ENCODE measurements at places on chromosomes 7 and 10.

- DNase-seq, result no peak
Measured at GRCh38 chr7:2280424-2280823, 33.8 kb downstream of the SNX8 start.

DNA sequence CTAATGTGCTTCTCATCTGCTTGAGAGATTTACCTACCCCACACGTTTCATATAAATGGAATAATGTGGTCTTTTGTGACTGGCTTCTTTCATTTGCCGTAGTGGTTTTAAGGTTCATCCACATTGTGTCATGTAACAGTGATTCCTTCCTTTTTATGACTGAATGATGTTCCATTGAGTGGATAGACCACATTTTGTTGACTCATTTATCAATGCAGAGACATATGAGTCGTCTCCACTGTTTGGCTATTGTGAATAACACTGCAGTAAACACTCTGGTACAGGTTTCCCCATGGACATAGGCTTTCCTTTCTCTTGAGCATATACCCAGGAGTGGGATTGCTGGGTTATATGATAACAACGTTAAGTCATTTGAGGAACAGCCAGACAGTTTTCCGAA, 2.0 kb upstream of the AOC1 start:
- no peak for DNase-seq

DNA sequence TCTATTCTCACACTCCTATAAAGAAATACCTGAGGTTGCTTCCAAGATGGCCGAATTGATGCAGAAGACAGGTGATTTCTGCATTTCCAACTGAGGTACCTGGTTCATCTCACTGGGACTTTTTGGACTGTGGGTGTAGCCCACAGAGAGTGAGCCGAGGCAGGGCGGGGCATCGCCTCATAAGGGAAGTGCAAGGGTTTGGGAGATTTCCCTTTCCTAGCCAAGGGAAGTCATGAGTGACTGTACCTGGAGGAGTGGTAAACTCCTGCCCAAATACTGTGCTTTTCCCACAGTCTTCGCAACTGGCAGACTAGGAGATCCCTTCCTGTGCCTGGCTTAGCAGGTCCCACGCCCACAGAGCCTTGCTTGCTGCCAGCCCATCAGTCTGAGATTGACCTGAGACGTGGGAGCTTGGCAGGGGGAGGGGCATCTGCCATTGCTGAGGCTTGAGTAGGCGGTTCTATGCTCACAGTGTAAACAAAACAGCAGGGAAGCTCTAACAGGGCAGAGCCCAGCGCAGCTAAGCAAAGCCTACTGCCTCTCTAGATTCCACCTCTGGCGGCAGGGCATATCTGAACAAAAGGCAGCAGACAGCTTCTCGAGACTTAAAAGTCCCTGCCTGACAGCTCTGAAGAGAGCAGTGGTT, 152.2 kb downstream of the ARL4A start:
- no peak for DNase-seq

GRCh38 chr7:72504061-72504706, 92.0 kb upstream of the CALN1 start:
- DNase-seq, result no peak

- no peak for DNase-seq
Measured at GRCh38 chr10:23344241-23344841, at the start of gene C10orf67. Gene C10orf67, minus strand, starts transcription at chr10:23344797. Its CDS starts 23 bp downstream, at chr10:23344774.

GRCh38 chr10:45152726-45153125, 152.0 kb downstream of the ZNF22 start:
- DNase-seq, result no peak

DNA sequence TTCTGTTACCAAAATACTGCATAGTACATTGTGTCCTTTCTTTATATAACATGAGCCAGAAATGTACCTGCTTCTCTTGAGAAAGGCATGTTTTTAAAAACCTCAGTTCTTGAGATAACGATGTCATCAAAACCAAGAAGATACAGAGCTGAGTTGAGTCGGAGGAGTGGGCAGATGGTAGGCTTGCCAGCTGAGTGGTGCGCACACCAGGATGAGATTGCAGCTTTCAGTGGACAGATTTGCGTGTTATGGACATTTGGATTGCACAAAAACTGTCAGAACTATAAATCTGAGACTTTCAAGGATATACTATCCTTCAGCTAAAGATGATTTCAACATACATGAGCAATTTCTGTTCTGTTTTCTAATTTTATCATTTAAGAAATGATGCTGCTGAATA, 25.0 kb downstream of the PRKAR2B start:
- DNase-seq, result no peak

GRCh38 chr7:29140873-29141468, 5.4 kb downstream of the CPVL start:
- DNase-seq, result no peak

- no peak for DNase-seq
Measured at GRCh38 chr10:61792097-61792716, 109.3 kb upstream of the ARID5B start.

DNA sequence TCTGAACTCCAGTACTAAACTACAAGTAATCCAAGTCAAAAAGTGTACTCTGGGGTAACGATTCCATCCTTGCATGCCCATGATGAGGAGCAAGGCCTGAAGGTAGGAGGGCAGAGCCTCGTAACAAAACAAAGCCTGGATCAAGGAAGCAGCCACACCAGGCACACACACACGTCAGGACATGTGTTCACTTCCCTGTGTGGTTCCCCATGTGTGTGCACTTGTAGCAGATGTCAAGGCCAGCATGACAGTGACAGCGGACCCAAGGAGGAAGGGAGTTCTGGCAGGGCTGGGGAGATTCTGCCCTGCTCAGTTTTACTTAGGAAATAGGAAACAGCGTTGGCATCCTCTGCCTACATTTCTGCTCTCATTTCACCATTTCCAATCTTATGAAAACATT, 92.8 kb downstream of the ALOX5 start:
- DNase-seq, result no peak

GRCh38 chr10:91908337-91909116, 759 bp downstream of the FGFBP3 start:
- DNase-seq, result peak; percentile 5

GRCh38 chr7:12401538-12402364, 1.9 kb downstream of the VWDE start:
- no peak for DNase-seq

GRCh38 chr10:102540023-102540422, 36.3 kb downstream of the SUFU start:
- DNase-seq, result no peak

DNA sequence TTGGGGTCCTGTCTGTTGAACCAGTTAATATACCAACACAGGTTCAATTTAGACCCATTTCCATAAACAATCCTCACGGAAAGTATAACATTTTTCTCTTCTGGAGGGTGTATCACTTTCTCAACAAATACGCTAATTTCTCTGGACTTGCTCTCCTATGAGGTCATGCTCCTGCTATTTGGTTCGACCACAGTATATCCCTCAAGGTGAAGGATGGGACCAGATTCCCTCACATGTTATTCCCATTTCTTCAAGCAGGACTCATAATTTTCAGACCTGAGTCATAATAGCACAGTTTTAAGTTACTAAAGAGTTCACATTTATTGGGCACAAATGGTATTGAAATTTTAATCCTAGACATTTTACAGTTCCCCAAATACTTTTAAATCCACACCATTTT, 57.2 kb downstream of the ADAM12 start:
- DNase-seq, result no peak

DNA sequence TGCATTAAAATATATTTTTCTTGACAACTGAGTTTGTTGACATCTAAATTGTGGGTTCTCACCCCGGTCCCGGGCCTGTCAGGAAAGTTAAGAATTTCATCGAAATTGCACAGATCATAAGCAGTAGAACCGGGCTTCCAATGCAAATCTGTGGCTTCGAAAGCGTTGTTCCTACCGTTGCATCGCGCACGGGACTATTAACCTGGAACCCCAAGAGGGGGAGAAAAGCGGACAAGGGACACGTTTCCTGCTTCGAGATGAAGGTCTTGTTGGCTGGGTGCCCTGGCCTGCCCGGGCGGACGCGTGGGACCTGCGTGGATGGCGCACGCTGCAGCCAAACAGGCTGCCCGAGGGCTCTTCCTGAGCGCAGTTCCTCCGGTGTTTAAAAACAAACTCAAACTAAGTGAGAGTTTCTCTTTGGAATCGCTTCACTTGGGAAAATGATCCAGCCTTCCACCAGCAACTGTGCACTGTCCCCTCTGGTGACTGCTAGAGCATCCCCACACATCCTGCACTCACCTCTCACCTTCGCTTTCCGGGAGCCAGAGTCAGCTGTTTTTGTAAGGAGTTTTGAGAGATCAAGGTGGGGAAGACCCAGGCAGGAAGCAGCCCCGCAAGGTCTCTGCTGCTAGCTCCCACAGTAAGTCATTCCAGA, 5.1 kb upstream of the TBX20 start:
- DNase-seq, result no peak

- no peak for DNase-seq
Measured at GRCh38 chr10:43218206-43218950, 48.5 kb downstream of the RASGEF1A start.

DNA sequence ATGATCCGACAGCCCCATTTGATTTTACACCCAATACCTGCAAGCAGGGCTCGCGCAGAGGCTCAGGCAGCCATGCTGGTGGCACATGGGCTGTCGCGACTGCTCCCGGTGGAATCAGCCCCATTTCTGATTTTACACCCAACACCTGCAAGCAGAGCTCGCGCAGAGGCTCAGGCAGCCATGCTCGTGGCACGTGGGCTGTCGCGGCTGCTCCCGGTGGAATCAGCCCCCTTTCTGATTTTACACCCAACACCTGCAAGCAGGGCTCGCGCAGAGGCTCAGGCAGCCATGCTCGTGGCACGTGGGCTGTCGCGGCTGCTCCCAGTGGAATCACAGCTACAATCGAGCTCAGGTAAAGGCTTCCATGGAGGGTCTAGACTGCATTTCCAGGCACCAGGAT, 244.1 kb downstream of the PTPRN2 start:
- no peak for DNase-seq

DNA sequence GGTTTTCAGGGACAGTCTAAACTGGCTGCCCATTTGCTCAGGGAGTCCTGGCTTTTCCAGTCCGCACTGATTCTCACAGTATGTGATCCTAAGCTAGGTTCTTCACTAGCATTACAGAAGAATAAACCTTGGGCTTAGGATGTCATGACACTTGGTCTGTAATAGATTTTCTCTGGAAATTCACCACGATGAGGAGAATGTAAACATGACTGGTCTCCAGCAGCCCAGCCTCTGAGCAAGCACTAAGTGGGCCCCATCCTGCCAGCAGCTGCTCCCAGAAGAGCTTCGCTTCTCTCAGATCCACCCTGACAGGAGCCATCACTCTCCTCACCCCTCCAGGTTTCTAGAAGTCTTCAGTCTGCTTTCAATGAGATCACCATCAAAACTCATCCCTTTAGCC, 103.7 kb upstream of the ZPBP start:
- no peak for DNase-seq

GRCh38 chr7:69844264-69844868, 246.1 kb downstream of the AUTS2 start:
- DNase-seq, result no peak

- DNase-seq, result no peak
Measured at GRCh38 chr10:60952846-60953220, 8.8 kb upstream of the RHOBTB1 start.

GRCh38 chr7:38655833-38656774, 24.9 kb upstream of the AMPH start:
- DNase-seq, result no peak

- DNase-seq, result no peak
Measured at GRCh38 chr7:155356323-155357105, 58.8 kb downstream of the INSIG1 start.

- no peak for DNase-seq
Measured at GRCh38 chr10:73065441-73065840, 31.2 kb downstream of the P4HA1 start.

DNA sequence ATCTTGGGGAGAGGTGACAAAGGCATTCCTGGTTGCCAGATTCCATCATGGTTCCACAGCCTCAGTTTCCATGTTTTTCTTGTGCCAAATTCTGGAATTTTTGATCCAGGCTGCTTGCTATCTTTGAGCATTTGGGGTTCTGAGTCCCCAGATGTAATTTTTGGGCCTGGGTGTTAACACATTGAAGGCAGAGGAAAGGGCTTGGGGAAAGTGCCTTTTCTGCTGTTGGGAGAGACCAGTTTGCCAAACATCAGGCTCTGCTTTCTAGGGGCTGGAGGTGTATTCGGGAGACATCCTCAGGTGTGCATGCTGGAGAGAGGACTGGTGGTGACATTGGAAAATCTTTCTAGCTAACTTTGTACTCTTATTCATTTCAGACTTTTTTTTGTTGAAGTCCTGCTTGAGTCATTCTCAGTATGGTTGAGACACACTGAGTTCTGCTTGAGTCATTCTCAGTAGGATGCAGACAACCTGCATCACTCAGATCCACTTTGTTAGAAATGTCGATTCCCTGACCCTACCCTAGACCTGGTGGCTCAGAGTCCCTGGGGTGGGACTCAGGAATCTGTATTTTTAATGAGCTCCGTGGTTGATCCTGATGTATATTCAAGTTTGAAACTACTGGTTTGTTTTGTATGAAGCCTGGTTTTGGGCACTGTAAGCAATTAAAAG, 101.0 kb downstream of the LRMDA start:
- DNase-seq, result no peak

GRCh38 chr10:104650635-104651331, 9.7 kb downstream of the SORCS3 start:
- no peak for DNase-seq

- no peak for DNase-seq
Measured at GRCh38 chr7:149686011-149686410, 87.4 kb downstream of the ZNF467 start.

- no peak for DNase-seq
Measured at GRCh38 chr10:11387044-11387443, 224.4 kb downstream of the USP6NL start.

DNA sequence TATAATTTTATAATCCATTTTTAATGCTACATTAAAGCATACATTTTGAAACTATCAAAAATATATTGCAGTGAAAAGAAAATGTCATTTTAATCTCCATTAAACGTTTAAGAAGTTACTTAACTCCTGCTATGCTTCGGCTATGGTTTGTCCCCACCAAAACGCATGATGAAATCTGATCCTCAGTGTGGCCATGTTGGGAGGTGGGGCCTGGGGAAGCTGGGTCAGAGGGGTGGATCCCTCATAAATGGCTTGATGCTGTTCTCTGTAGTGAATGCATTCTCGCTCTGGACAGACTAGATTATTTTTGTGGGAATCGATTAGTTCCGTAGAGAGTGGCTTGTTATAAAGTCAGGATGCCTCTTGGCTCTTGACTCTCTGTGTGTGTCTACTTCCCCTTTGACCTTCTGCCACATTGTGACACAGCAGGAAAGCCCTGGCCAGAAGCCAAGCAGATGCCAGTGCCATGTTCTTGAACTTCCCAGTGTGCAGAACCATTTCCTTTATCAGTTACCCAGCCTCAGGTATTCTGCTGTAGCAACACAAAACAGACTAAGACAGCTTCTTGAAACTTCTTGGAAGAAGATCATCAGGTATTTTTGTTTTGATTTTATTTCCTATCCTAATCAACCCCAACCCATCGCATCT, 77.8 kb downstream of the TCERG1L start:
- DNase-seq, result no peak

DNA sequence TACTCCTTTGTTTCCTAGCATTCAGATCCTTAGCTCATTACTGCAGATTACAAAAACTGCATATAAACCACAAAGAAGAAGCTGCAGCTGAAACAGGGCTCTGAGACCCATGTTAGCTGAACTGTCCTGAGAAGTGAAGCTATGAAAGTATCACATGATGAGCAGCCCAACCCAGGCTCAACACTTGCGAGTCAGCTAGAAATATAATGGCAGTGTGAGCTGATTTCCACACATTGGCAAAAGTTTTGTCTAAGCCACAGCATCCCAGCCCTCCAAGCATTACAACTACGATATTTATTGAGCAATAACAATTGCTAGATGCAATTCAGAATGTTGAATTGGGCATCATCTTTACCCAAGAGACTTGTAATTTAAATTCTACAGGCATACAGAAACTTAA, 34.5 kb upstream of the SKAP2 start:
- DNase-seq, result no peak
